ENCODE measurements at places on chromosomes 6 and 20.

- DNase-seq: no peak
Measured at GRCh38 chr20:62596921-62597320, 45.4 kb upstream of the SLCO4A1 start.

DNA sequence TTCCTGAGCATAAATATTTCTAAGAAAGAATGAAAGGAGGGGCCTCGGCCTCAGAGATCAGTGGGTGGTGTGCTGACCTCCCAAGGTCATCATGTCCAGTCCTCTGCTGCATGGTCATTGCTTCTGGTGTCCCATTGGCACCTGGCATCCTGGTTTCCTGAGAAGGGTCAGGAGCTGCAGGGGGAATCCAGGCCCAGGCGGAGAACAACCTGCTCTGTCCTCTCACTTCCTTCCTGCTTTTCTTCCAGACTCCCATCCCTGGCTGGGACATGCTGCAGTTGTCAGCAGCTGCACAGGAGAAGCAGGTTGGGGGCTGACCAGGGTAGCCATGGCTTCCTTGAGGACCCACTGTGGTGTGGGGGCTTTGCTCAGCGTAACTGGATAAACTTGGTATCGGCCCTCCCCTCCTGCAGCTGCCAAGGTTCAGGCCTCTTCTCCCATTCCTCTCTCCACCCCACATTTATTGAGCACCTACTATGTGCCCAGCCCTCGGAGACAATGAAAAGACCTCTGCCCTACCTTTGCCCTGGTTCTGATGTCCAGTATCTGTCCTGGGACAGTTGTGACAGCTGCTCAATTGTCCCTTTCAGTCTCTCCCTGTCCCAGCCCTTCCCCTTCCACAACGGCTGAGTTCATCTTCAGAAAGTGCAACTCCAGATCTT lies 155.2 kb downstream of the CEBPB start:
- DNase-seq: no peak

GRCh38 chr6:54805077-54805476 lies 41.5 kb upstream of the FAM83B start:
- DNase-seq: no peak

- DNase-seq: peak; percentile 14
Measured at GRCh38 chr6:119720160-119720559, 370.6 kb upstream of the MAN1A1 start.

DNA sequence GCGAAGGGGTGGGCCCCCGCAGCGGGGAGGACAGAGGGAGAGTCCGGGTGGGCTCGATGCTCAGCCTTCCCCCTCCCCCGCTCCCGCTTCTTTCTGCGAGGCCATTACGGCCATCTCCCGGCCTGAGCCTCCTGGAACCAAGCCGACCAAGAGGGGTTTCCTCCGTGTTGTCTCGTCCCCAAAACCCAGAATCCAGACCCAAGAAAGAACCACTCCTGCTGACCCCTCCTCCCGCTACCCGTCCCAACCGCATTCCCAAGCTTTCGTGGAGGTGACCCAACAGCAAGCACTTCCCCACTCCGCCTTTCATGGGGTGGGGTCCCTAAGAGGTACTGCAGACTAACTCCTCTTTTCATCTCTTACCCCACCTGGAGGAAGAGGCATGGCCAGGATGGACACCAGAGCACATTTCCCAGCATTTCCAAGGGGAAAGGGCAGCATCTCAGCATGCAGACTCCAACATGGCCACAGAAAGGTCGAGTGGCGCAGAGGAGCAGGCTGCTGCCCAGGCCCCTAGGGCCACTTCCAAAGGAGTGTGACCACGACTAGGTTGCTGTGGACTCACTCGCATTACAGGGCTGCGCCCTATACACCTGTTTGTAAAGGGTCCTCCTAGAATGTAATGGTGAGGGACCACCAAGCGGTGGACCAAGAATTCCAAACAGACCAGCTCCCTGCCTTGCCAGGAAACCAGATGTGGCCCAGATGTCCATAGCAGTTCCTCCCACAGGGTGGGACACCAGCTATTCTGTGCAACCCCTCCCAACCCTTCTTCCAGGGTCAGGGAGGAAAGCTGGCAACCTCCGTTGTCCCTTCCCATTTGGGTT lies 53.4 kb downstream of the MRPL14 start:
- DNase-seq: peak; percentile 41

- no peak for DNase-seq
Measured at GRCh38 chr6:134324766-134325165, 6.9 kb upstream of the SGK1 start.

- no peak for DNase-seq
Measured at GRCh38 chr6:100573166-100573565, 108.4 kb upstream of the SIM1 start.

DNA sequence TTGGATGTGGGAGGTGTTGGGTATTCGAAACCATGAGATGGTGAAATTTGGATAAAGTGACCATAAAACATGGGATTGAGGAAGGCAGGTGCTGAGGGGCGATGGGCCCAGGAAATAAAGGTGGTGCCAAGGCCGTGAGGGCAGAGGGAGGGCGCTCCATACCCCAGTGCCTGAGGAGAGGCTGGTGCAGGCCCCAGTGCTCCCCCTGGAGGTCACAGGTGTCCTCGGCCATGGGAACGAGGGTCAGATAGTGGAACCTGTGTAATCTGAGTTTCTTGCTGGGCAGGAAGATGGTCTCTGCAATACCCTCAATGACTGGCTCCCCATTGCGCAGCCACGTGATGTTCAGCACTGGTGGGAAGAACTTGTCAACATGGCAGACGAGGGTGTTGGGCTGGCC lies 16.2 kb downstream of the HLA-DPB1 start:
- DNase-seq: peak; percentile 30

- no peak for DNase-seq
Measured at GRCh38 chr6:43211955-43212354, 17.3 kb downstream of the DNPH1 start.

DNA sequence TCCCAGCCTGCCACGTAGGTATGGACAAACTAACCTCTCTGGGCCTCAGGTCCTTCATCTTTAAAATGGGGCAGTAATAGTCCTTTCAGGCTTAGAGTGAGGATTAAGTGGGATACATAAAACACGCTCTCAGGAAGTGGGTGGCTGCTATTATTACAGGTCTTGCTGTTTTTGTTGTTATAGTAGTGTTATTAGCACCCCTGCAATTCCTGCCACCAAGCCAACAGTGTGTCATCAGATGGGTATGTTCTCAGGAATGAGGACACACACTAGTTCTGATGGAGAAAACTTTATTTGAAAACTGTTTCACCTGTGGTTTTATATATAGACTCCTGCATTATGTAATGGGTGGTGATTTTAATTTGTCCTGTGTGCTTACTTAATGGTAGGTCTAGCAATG lies 131.7 kb downstream of the LRRC1 start:
- DNase-seq: no peak

- no peak for DNase-seq
Measured at GRCh38 chr6:80523531-80523997, 417.1 kb downstream of the BCKDHB start.

DNA sequence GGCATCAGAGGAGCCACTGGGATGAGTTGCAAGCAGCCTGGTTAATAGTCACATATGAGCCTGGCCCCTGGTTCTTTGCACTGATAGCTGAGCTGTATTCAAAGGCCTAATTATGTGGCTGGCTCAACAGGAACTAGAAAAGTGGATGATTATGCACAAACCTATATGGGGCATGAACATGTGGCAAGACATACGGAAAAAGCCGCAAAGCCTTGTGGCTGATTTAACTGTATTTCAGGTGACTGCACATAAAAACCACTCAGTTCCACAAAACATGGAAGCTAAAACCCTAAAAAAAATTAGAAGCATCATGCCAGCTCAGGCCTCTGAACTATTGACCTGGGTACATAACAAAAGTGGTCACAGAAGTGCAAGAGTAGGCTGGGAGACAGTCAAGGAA lies 13.0 kb upstream of the MUC22 start:
- no peak for DNase-seq

DNA sequence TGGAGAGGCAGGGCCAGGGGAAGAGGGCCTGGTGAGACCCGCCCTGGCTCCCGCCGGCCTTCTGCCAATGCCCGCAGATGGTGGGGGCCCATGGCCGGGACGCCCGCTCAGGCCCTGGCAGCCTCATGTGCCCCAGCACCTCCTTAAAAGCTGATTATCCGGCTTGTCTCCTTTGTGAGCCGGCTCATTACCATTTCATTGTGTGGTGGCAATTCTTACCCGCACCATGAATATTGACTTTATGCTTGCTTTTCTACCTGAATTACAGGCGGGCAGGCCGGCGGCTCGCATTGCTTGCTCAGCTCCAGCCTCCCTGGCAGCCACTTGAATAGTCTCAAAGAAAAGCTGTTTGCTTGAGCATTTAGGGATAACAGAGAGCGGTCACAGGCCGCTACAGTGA lies 120.0 kb upstream of the JAG1 start:
- DNase-seq: no peak

DNA sequence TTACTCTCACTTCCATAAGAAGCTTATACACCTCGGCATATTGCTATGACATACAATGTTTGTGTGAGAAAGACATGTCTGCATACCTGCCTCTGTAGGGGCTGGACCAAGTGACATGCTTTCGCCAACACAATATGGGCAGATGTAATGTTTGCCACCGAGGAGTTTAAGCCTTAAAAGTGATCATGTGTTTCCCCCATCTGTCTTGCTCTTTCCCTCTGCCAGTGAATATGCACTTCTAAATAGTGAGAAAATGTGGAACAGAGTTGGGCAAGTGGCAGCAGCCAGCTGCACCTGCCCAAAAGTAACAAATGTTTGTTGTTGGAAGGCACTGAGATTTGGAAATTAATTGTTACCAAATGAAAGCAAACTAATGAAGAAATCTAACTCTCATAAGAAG lies 274.8 kb upstream of the BTBD3 start:
- DNase-seq: no peak

DNA sequence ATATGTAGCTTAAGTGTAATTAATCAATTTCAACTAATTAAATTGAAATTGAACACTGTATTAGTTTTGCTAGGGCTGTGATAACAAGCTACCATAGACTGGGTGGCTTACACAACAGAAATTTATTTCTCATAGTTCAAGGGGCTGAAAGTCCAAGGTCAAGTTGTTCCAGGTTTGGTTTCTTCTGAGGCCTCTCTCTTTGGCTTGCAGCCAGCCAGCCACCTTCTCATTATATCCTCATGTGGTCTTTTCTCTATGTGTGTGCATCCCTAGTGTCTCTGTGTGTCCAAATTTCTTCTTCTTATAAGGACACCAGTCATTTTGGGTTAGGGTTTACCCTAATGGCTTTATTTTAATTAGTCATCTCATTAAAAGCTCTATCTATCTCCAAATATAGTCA lies 611.7 kb downstream of the UTRN start:
- no peak for DNase-seq

DNA sequence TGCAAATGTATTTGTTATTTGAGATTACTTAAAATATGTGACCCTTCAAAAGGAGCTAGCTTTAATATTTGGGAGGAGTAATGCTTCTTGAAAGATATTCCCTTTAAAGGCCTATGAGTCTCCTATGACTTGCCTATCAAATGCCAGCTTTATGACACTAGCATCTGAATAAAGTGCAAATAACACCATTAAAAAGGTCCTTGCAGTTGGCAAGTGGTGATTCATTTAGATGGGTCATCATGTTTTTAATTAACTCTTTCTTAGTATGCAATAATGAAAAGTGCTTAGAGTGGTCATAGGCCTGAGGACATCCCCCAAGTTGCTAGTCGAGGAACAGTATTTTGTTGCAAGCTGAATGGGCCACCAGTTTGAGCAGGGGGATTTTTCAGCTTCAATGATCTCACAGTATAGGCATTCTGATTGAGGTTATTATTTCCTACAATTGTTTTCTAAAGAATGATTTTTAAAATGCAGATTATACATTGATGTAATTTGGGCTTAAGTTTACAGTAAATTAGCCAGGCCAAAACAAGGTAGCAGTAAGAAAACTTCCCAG lies 3.7 kb upstream of the CD2AP start:
- DNase-seq: no peak

DNA sequence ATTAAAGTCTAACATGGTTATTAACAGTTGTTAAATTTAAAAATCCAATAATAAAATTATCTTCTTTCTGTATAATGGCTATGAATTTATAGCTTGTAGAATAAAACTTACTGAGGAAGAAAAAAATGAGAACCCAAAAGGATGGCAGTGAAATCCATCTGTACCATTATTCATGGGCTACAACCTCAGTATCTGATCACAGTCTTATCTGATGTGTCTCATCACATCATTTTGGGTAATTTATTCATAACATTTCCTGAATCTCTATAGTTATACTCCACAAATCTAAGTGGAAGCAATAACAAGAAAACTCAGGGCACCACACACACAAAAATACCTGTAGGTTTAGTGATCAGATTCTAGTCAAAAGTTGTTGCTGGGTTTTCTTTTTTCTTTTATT lies 7.3 kb downstream of the CLDN20 start:
- no peak for DNase-seq

- DNase-seq: no peak
Measured at GRCh38 chr6:44665683-44666082, 278.2 kb downstream of the CDC5L start.

DNA sequence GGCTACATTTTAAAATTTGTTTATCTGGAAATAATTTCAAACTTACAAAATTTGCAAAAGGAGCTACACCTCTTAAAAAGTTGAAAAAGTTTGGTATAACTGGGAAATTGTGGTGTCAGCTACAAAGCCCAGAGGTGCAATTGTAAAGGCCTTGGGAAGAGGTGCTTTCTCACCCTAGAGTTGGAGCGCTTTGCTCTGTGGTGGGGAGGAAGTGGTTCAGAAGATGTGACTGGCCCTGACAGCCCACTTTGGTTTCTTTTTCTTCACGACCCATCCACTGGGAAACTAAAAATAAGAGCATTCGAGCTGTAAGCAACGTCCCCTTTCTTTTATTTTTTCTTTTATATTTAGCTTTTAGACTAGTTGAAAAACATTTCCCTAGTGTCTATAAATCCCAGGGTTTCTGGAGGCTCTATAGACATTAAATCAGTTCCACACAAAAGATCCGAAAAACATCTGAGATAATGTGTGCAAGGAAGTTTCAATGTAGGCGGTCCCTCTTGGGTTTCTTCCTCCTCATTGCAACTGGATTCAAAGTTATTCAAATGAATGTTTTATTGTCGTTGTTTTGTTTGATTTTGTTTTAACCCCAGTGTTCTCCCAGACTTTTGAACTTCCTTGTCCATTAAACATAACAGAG lies 397.8 kb downstream of the KIF16B start:
- no peak for DNase-seq

- no peak for DNase-seq
Measured at GRCh38 chr6:16654701-16655100, 106.6 kb downstream of the ATXN1 start.

DNA sequence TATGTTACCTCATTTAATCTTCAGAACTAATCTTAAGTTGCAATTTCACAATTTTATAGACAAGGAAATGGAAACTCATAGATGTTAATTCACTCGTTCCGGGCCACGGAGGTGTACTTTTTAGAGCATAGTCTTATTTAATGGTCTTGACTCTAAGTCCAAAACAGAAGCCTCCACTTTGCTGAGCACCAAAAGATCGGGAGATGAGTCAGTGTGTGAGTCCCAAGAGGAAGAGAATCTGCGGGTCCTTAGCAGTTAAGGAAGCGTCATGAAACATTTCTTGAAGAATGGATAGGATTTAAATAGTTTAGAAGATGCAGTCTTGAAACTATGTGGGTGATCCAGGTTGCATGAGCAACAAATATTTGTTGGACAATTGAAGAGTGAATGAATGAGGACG lies 231.8 kb upstream of the QKI start:
- no peak for DNase-seq

All from hematopoietic multipotent progenitor cell treated with erythropoietin and hydrocortisone succinate and interleukin-3 and kit ligand, for 15 days (in vitro differentiated cells).